Naive thymus-derived CD8-positive, alpha-beta T cell (primary cell): ENCODE measurements at places on chromosomes 7 and 10.

DNA sequence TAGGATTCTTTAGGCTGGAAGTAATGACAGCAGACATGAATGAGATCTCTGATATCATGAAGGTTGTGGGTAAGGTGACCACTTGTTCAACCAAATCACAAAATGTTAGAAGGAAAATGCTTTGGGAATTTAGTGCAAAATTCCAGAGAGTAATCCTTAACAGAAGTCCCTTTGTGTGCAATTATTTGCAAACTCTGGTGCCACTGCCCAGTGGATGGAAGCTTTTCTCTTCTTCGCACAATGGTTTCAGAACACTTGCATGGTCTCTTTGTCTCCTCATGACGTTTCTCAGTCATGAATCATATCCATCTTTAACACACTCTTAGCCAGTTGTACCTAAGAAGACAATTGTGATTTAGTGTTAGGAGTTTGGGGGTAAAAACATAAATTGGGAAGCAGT is 570.4 kb upstream of the ANKRD30A start:
- no peak for DNase-seq

GRCh38 chr7:29871787-29872398 is 65.6 kb downstream of the WIPF3 start:
- DNase-seq = no peak

GRCh38 chr10:71770255-71770654 is 3.1 kb downstream of the VSIR start:
- DNase-seq = no peak

DNA sequence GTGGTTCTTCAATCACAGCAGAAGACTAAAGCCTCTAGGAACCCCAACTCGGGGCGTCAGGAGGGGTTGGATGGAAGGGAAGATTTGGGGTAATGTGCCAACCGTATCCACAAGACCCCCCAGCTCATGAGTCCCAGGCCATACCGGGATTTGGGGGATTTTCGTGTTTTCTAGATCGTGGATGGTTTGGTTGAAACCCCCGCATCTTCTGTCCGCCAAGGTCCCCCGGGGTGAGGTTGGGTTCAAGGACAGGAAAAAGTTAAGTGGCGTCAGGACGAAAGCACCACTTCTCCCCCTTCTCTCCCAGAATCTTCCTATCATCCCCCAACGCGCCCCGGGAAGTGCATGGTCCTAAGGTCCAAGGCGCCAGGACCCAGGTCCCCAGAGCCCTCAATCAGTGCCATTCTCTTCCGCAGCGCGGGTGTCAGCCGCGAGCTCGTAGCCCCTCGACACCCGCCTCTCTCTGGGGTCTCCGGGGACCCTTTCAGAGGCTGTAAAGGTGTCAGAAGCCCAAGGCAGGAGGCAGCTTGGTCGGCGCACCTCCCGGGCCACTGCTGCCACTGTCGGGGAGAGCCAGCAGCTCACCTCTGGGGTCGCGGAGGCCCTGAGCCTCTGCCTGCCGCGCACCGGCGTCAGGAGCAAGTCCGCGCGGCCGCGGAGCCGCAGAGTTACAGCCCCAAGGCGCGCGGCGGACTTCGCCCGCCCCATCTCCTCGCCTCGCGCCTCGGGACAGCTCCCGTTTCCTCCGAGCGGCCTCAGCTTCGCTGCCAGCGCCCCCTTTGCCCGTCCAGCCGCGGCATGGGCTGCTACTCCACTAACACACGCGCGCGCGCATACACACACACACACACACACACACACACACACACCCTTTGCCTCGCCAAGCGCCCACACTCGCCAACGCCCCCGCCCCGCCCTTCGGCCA is 1.5 kb downstream of the MKX start:
- peak; percentile 28 for DNase-seq

DNA sequence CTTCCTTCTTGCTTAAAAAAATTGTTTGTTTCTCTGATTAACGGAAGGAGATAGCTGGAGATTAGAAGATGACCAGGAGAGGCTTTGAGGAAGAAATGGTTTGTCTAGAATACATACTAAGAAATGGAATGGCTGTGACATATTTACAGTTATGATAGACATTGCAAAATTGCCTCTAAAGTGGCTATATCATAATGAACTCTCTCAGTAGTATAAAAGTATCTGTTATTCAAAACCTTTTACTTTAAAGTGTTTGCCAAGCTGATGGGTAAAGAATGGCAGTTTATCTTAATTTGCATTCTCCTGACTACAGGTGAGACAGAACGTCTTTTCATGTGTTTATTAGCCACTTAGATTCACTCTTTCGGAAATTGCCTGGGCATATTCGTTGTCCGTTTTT is 28.7 kb downstream of the LRGUK start:
- DNase-seq = no peak

DNA sequence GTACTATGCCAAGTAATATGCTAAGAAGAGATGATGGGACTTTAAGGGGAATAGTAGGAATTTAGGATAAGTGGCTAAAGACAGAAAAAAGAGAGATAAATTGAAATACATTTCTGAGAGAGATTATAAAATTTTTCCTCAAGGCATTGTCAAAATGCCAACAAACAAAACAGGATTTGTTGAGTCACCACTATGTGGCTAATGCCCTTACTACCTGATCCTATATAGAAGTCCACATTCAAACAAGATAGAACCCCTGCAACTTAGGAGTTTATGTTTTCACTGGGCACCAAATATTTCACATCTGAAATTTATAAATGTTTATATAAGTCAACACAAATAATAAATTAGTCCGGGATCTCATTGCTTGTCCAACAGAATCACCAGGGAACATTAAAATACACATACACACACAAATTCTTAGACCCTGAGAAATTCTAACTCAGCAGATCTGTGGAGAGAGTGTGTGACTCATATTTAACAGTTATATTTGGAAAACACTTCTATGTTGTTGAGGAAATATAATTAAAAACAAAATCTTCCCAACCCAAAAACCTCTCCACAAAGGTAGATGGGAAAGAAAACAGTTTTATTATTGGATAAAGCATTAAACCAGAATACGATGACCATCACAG is 154.3 kb downstream of the PPP1R3A start:
- no peak for DNase-seq

GRCh38 chr7:38673795-38674194 is 42.6 kb upstream of the AMPH start:
- DNase-seq = no peak

DNA sequence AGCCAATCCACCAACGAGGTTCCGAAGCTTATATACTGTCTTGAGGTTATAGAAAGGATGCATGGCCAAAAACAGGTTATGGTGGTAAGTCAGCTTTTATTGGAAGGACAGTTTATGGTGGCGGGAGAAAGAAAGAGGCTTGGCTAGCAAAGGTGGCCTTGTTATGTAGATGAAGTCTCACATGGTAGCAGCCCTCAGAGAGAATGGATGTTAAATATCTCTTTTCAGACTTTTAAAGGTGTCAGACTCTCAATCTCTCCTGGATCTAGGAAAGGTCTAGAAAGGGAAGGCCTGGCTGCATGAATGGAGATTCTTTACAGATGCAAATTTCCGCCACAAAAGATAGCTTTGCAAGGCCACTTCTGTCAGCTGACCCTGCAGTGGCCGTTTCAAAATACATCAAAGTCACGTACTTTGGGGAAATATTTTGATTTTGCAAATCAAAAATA is 333.8 kb downstream of the GALNT17 start:
- no peak for DNase-seq

DNA sequence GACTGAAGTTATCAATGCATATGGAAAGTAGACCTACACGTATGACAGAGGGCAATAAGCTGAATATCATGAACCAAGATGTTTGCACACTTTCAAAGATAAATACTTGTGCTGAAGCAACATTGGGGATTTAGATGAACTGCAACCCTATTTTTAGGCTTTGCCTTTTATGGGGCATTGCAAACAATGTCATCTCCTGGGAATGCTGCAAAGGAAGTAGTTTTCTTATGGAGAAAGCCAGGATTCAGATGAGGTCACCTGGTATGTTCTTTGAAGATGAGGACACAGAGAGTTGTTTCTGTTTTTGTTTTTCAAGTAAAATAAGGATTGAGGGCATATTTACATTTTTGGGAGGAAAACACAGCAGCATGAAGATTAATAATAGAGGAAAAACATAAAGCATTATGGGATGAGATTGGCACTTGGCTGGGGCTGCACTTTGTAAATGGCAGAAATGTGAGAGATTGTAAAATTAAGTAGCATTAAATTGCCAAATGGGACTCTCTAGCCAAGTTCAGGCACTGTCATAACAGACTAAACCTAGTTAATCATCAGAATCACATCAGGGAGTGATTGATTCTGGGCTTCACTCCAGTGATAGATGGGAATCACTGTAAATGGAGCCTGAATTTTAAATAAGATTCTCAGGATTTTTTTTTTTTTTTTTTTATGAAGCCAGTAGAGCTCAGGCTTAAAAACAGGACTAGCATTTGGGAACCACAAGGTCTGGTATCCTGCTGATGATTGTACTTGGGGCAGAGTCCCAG is 63.1 kb downstream of the MALRD1 start:
- no peak for DNase-seq

- no peak for DNase-seq
Observed at GRCh38 chr10:25078658-25079431, 62.4 kb downstream of the THNSL1 start.

GRCh38 chr7:151918510-151918843 is 37.8 kb upstream of the GALNTL5 start:
- no peak for DNase-seq

DNA sequence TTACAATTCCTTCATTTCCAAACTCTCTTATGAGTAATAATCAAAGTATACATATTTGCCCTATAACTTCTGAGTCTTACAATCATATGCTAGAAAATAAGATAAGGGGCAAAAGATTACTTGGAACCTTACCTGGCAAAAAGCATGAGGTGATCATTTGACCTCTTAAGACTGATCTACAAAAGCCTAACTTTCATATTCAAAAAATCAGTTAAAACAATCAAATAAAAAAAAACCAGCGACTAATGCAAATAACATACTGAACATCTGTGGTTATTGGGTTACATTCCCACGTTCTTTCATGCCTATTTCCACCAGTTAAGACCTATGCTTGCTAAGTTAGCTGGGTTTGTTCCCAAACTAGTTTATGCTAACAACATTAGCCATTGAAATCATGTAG is 187.6 kb downstream of the RNF133 start:
- no peak for DNase-seq

DNA sequence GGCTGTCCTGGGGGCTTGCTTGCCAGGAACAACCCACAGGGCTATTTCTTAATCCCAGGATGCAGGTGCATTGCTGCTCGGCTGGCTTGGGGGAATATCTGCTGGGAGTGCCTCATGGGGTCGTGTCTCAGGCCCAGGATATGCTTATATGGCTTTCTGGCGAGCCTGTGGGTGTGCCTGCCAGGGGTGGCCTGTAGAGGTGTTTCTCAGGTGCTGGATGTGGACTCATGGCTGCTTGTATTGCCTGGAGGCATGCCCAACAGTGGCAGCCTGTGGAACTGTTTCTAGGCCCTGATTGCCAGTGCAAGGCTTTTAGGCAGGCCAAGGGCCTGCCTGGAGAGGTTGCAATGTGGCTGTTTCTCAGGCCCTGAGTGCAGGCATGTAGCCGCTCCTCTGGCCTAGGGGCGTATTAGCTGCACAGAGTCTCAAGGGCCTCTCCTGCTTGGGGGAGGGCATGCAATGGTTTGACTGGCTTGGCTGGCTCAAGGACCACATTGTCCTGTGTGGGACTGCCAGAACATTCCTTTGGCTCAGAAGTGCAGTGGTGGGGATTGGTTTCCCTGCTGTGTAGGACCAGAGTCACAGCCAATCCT is 202.1 kb downstream of the ATRNL1 start:
- DNase-seq = no peak

DNA sequence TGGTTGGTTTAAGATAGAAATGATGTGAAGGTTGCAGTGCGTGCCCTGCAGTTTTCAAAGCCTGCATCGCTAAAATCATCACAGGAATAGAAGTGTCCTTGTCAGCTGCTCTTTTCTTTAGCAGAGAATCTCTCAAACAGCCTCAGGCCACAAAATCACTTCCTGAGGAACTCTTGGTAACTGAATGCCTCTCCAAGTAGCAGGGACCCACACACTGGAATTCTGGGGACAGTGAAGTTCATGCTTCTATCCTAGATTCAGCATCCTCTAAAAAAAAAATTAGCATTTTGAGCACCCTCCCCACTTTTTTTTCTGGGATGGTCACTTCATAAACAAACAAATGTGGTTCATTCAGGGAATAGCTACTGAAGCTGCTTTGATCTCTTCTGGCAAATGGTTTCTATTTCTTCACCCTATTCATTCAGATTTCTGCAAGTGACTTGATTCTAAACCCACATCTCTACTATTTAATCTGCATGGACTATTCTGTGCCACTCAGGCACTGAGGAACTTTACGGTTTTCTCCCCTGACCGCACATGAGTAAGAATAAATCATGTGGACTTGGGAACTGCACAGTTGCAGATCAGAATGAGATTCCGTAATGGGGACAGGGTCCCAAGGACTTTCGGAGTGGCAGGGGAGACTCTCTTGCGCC is 306.9 kb downstream of the FRMD4A start:
- no peak for DNase-seq

DNA sequence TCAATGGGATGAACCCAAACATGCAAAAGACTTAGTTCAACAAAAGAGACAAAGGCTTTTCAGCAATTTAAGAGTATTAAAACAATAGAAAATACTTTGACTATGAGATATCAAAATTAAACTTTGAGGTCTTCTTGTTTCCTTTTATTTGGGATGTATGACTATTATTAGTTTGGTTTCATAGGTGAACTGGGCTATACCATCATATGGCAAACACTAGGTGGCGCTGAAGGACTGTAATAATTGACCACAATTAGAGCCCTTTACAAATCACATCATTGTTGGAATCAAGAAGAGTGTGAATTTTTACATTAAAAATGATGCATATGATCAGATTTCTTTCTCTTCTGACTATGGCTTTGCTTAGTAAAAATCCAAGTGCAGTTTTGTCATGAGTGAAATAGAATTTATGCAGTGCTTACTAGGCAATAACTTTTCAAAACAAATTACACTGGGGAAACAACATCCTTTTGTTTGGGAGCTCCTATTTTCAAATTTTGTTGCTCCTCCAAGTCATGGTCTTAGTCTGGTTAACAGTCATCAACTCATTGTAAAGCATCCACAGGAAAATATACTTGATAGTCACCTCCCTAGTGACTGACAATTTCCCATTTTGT is 14.7 kb upstream of the NXPH1 start:
- DNase-seq = peak; percentile 45

DNA sequence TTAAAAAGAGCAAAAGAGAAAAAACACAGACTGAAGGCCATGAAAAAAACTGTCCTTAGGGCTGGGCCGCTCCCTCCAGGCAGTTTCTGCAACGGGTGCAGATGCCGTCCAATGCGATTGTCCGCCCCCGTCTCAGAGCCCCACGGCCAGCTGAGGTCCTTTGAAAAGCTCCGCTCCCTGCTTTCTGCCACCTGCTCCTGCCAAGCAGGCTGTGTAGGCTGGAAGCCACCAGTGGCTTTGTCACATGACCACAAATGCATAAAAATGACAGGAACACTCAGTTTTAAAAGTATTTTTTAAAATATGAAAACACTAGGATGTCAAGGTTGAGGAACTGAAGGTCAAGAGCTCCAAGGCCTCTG is 71.7 kb downstream of the AMZ1 start:
- DNase-seq = no peak

DNA sequence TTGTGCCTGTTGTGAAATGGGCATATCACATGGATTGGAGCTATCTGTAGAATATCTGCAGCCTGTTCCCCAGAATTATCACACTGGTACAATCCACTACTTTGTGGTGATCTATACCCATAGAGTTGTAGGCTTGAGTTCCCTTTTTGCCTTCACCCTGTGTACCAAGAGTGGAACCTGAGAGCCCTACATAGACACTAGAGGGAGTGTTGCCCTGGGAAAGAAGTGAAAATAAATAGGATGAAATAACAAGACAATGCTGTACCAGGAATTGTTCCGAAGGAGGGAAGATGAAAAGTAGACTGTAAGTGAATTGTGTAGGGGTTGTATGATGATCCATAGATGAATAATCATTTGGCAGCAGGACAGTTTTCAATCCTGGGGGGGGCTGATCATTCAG is 9.0 kb downstream of the SORCS3 start:
- no peak for DNase-seq
